ENCODE measurements at places on chromosomes 2 and 18.

- DNase-seq, result no peak
Observed at GRCh38 chr18:73006331-73006730, 138.5 kb upstream of the NETO1 start.

GRCh38 chr18:67692811-67693210 lies 176.3 kb upstream of the DSEL start:
- no peak for DNase-seq

DNA sequence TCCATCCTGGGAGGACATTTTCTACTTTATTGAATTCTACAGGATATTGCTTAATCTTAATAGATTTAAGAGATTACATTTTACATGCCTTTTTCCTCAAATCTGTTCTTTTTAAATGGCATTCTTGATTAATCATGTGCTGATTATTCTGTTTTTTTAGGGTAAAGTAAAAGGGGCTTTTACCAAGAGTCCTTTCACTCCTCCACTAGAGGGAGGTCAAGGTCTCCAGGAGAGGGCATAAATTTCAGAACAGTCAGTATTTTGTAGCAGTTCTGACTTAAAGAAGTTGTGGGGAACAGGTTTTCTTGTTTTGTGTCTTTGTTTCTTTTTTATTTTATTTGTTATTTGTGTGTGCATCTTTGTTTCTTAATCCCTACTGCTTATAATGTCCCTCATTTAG lies 25.4 kb downstream of the WDR75 start:
- DNase-seq, result no peak

GRCh38 chr2:162974771-162975170 lies 136.2 kb upstream of the KCNH7 start:
- no peak for DNase-seq

DNA sequence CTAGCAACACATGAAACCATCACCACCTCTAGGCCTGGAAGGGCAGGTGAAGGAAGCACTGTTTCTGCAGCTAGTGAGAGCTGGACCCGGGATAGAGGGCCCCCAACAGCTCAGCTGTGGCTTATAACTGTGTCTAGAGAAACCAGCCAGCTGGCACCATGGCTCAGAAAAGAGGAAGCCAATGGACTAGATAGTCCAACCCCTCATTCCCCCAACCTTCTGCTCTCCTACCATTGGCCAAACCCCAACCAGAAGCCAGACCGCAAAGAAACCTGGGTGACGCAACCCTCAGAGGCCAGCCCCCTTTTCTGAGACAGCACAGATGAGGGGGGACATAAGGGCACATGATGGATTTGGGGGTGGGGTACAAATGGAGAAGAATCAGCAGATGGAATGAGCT lies 24.3 kb downstream of the SMYD1 start:
- no peak for DNase-seq

DNA sequence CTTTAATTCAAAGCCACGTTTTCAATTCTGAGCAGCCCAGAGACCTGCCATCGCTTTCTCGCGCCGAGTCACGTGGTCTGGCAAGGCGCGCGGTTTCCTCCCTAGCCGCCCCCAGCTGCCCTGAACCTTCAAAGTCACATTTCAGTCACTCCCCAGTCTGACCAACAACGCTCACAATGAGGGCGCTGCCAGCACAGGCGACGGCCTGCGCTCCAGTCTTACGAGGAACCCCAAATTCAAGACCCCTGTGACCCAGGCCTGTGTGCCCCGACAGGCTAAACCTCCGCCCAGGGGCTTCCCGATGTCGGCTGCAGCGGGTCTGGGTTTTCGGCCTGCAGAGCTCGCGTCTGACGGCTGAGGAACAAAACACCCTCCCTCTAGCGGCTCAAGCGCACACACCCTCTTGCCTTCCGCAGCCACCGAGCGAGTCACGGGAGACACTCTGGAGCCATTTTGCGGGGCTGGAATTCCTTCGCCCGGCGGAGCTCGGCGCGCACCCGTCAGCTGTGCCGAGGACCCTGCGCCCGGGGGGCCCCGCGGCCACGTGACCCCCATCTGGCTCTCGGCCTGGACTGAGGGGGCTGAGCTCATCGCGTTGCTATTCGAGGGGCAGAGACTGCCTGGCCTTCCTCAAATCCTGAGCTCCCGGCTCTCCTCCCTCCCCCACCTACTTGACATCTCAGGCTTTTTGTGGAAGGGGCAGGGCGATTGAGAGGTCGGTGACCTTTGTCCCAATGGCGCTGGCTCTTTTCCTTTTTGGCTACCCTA lies 69.9 kb upstream of the ITGB6 start:
- DNase-seq, result peak; percentile 69

- no peak for DNase-seq
Observed at GRCh38 chr2:31054842-31055388, 83.3 kb downstream of the GALNT14 start.

GRCh38 chr2:109507828-109508227 lies 105.9 kb downstream of the SEPTIN10 start:
- no peak for DNase-seq

GRCh38 chr18:69081846-69082245 lies 284.0 kb downstream of the CCDC102B start:
- DNase-seq, result no peak

GRCh38 chr2:134679745-134680144 lies 39.1 kb downstream of the TMEM163 start:
- DNase-seq, result no peak

GRCh38 chr2:48070415-48070814 lies 164.1 kb upstream of the FBXO11 start:
- DNase-seq, result no peak

DNA sequence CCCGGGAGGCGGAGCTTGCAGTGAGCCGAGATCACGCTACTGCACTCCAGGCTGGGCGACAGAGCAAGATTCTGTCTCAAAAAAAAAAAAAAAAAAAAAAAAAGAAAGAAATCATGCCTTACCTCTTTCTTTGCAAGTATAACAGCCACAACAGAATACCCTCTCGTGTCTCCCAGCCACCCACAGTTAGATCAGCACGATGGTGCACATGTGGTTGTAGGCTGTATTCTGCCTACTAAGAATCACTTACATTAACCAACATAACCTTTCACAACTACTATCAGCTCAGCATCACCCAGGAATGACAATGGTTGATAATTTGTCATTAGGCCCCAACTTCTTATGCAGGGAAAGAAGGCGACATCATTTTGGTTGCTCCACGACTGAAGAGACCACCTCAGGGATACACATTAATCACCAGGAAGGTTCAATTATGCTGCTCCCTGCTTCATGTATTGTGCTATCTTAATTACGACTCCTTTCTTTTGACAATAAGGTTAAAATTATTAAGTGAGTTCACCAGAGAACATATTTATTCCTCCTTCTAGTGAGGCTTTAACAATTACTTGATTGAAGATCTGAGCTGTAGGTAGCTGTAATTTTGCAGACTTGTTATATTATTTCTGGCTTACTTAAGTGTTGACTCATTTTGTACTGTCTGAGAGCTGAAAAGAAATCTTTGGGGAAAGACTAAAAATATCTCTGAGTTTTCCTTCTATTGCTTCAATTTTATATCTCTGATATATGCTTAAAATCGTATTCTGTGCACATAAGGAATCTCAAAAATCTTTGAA lies 120.1 kb downstream of the LRP1B start:
- DNase-seq, result no peak

DNA sequence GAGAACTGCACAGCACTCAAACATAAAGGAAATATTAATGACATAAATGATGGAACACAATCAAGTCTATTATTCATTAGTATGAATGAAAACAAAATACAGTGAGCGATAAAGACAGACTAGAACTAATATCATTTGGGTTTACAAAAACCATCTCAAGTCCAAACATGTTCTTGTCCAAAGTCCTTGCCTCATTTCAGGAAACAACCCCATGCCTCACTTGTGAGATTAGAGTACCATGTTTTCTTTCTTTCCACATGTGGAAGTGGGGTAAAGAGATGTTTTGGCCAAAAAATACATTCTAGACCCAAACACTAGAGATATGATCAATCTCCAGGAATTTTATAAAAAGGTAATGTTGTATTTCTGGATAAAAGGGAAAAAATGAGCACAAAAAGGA lies 53.3 kb upstream of the NFE2L2 start:
- DNase-seq, result no peak

- DNase-seq, result no peak
Observed at GRCh38 chr2:148527488-148528340, 116.8 kb upstream of the EPC2 start.
